ENCODE measurements at places on chromosomes 12 and 14.

GRCh38 chr12:27274706-27275105 is 30.6 kb downstream of the STK38L start:
- no peak for DNase-seq

GRCh38 chr12:81206429-81206828 is 128.6 kb downstream of the ACSS3 start:
- DNase-seq = peak; percentile 65

DNA sequence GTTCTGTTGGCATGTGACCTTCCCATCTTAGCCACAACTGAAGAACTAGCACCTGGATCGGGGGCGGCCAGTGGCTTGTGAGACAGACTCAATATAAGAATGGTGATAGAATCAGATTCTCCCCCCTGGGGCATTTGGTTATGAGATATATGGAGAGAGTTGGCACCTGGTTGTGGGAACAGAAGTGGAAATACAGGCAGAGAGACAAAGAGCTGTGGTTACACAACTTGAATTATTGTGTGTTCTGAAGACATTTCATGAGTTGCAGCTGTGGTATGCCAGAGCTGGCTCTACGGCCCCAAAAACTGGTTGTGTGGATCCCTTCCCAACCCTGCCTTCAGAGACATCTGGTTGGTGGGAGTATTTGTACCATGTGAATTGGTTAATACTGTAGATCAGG is 2.9 kb upstream of the MSRB3 start:
- no peak for DNase-seq

GRCh38 chr12:84047881-84048280 is 864.7 kb downstream of the SLC6A15 start:
- DNase-seq = no peak

GRCh38 chr12:87981495-87981894 is 47.7 kb downstream of the C12orf50 start:
- no peak for DNase-seq

DNA sequence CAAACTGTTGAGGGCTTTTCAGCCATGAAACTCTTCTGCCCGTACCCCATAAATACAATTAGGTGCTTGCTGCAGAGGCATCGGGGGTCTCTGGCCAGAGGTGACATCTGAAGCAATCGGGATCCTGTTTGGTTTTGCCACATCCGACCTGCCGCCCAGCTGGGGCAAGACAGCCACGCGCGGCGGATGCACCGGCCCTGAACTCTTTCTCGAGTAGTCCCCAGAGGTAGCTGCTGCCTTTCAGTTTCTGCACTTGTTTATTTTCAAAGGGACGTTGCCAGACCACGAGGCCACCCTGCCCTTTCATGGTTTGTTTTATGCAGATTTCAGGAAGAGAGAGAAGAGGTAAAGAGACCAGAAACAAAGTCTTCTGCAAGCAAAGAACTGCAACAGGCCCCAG is 10.6 kb upstream of the MLXIP start:
- DNase-seq = peak; percentile 18

GRCh38 chr12:130286041-130286440 is 51.6 kb upstream of the PIWIL1 start:
- DNase-seq = peak; percentile 23

- DNase-seq = no peak
Observed at GRCh38 chr12:118144499-118144898, 8.6 kb downstream of the PEBP1 start.

GRCh38 chr14:88473791-88474190 is 81.0 kb downstream of the PTPN21 start:
- DNase-seq = no peak

All from NCI-H1092 treated with DMSO at 0.1 percent for 48 hours (cell line).